ENCODE measurements at places on chromosomes 7 and 10. TPM values are rescaled to one million over a fixed set of nuclear protein-coding genes. Genes with fewer than 3 reads are reported as not detected.

HMX2 gene
- total RNA-seq, result not detected

- DNase-seq, result no peak
These were observed 210.5 kb downstream of the CHCHD3 start for GRCh38 chr7:132871419-132871818.

DNA sequence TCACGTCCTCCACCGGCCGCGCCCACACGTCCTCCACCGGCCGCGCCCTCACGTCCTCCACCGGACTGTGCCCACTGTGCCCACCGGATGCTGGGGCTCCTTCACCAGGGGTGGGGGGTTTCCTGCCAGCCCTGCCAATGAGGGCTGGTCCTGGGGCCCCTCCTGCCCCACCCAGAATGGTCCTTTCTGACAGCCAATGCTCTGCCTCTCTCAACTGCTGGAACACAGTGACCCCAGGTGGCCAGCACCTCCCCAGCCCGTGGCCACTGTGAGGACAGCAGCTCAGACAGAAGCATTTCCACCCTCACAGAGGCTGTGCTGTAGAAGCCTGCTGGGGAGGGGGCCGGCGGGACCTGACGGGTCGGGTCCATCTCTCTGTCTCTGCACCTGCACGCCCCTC is 90.1 kb upstream of the DNAAF5 start:
- no peak for DNase-seq

DNA sequence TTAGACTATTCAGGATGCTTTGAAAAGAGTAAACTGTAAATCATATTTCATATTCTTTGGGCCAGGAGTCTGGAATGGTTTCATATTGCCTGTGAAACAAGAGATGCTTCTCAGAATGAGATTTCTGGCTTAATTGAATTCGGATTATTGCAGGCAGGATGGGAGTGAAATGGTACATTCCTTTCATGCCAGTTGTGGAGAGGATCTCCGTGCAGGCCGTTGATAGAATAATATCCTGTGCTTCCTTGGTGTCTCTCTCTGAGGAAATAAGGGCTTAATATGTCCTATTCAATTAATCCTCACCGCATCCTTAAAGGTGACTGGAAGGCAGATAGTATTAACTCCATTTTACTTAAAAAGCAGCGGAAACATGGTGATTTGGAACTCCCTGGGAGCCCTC is 56.6 kb downstream of the CUX1 start:
- no peak for DNase-seq

Data from mesenteric fat pad (tissue), 1 donor.